Stimulated activated CD4-positive, alpha-beta T cell treated with anti-CD3 and anti-CD28 coated beads, Interleukin-12 subunit alpha, Interleukin-12 subunit beta, amount 100 ng/mL, for 48 hours (primary cell): ENCODE measurements at places on chromosomes 2 and 18.

DNA sequence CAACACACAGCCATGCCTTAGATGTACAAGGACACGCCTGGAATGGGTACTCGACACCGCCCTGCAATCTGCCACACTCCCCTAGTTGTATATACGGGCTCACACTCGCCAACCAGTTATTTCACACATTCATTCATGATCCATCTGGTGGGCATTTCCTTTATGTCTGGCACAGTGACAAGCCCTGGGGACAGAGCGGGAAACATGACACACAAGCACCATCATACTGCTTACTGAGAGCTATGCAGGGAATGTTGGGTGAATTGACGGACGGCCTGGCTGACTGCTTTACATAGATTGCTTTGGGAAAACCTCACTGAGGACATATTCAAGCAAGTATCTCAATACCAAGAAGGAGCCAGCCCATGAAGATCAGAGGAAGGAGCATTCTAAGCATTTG is 448.0 kb upstream of the SPRED2 start:
- DNase-seq, result no peak

DNA sequence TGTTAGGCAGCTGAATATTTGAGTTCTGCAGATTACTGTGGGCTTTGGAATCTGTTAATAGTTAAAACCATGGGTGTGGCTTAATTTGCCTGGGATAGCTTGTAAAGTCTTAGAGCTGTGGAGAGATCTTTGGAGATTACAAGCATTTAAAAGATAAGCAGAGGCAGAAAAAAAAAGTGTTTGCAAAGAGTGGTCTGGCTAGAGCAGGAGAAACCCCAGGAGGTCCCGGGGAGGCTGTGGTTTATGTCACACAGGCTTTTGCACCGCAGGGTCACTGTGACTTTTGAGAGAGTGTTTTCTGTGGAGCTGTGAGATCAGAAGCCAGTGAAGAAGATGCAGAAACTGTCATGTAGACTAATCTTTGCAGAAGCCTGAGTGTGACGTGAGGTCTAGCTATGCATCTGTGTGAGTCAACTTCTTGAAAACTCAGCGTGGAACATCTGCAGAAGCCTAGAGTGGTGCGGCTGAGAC is 49.0 kb downstream of the SETBP1 start:
- no peak for DNase-seq

DNA sequence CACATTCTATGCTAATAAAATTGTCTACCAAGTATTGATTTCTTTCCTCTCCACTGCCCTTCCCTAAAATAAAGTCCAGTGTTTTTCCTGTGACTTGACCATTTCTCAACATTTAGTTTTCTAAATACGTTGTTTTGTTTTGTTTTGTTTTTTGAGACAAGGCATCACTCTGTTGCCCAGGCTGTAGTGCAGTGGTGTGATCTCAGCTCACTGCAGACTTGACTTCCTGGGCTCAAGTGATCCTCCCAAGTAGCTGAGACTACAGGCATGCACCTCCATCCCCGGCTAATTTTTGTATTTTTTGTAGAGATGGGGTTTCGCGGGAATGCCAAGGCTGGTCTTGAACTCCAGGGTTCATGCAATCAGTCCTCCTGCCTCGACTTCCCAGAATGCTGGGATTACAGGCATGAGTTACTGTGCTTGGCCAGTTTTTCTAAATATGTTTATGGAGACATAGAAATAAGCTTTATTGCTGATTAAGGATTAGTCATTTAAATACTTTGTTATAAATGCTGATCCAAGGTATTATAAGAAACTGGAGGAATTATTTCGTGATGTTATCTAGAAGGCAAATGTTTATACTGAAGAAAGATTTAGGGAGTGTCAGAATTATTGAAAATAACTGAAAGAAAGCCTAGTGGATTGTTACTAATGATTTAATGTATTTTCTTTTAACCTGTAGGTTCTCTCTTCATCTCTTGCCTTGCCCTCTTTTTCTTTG is 5.7 kb upstream of the HTR2B start:
- DNase-seq, result no peak

GRCh38 chr2:219441451-219442255 is 7.0 kb downstream of the SPEG start:
- DNase-seq, result no peak

- DNase-seq, result no peak
Observed at GRCh38 chr2:201901786-201902185, 95.4 kb downstream of the CDK15 start.

DNA sequence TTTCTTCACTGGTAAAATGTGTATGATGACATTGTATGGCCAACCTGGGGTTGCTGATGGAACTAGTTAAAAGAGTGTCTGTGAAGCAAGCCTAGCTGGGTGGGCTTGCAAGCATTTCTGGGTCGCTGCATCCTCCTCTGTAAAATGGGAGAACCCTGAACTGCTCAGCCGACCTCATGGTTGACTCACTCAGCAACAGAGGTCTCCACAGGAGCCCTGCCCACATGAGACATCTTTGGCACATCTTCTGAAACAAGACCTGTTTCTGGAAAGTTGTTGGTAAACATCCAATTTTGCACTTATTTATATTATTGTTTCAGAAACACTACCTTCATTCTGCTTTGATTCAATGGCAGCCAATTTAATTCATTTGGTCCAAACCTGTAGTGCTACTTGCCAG is 52.6 kb downstream of the BCL11A start:
- DNase-seq, result no peak
